IMR-90 (cell line): ENCODE measurements at places on chromosomes 6 and 20.

- no peak for DNase-seq
Measured at GRCh38 chr20:33411242-33411641, 9.9 kb upstream of the CDK5RAP1 start.

DNA sequence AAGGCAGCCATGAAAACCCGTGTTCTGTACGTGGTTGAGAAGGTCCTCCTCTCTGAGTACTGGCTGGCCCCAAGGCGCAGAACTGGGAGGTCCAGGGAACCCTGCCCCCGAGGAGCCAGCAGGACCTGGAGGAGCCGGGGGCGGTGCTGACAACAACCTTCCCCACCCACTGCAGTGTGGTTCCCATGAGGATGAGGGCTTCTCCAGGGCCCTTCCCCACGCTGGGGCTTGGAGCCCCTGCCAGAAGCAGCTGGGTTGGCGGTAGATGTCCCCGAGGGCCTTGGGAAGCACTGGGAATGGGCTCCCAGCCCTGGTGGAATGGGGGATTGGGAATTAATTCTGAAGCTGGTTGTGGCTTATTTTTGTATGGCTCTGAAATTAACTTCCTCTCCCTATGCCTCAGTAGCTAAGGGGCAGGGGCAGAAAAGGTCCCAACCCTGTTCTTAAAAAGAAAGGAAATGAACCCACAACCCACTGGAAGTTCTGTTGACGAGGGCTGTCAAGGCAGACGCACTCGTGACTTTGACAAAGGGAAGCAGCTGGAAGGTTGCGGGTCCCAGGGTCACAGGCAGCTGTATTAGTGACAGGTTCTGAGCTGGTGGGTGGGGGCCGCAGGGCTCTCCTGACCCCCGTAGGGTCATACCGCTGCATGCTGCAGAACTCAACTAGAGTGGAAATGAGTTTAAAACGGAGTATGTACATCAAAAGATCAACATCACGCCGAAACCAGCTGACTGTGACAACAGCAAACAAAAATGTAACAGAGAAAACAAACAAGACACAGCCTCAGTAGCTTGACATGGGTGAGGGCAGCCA, 13.9 kb upstream of the HELZ2 start:
- no peak for DNase-seq

DNA sequence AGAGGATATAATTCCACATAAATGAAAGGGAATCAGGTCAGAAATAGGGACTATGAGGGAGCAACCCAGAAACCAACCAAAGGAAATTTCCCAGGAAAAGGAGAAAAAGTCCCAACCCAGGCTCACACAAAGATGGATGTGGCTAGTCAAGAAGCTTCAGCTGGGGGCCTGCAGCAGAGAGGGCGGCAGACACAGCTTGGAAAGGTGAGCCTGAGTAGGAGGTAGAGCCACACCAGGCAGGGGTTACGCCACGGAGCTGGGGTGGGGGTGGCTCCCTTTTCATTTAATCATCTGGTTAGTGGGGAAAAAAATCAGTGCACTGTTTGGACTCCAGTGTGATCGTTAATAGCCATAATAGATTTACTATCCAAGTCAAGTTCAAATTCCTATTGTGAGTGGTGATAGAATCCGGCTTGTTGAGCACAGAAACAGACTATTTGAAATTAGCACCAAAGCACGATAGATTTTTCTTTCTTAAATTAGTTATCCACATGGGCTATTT, 220.6 kb downstream of the TPBG start:
- no peak for DNase-seq

- DNase-seq, result no peak
Measured at GRCh38 chr6:7246401-7247178, 66.4 kb downstream of the SSR1 start.

- DNase-seq, result peak; percentile 62
Measured at GRCh38 chr6:166005401-166005943, 162.2 kb downstream of the TBXT start.

DNA sequence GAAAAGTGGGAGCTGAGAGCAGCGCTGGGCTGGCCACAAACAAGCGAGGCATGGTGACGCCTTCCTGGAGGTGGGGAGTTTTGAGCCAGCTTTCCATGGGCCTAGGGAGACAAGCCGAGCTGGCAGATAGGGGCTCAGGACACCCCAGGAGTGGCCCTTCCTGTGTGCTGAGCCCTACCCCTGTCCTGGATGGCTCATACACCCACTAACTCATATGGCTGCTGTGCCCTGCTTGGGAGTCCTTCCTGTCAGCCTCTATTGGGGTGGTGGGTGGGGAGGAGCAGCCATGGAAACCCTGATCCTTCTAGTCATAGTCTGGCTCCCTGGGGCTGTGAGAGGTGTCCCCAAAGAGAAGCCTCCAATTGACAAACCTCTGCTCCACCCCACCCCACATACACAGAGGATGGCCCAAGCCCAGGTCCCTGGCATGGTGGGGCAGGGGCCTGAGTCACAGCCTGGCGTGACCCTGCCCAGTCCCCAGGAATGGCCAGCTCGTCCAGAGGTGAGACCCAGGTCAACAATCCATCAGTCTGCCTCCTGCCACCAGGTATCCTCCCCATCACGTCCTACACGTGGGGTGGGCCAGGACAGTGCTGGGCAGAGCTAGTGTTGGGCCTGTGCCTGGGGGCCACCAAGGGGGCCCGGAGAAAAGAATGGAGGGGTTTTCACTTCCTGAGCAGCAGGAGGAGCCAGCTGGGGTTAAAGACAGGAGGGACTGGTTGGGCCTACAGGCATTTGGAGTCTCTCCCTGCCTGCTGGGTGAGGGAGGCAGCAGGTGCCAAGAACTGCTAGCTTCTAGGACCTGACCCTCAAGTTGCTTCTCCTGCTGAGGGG, 52.2 kb downstream of the MRPL14 start:
- no peak for DNase-seq

- peak; percentile 49 for DNase-seq
Measured at GRCh38 chr6:34679552-34680253, 16.9 kb downstream of the ILRUN start.

DNA sequence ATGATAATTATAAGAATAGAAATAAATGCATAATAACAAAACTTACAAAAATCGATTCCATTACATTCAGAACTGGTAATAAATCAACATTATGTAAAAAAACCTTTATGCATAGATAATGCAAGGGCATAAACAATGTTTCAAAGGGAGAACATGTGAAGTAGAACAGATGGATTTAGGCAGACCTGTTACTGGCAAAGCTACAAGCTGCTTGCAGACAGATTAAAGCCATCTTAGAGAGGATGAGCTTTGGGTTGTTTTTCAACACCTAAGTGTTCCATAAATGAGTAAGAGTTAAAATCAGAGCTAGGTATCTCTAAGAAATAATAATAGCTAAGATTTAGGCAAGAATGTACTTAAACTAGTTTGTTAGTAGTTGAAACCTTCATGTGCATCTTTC, 37.2 kb downstream of the SNAP25 start:
- DNase-seq, result no peak

GRCh38 chr6:41715795-41716515, 19.5 kb downstream of the TFEB start:
- DNase-seq, result no peak

DNA sequence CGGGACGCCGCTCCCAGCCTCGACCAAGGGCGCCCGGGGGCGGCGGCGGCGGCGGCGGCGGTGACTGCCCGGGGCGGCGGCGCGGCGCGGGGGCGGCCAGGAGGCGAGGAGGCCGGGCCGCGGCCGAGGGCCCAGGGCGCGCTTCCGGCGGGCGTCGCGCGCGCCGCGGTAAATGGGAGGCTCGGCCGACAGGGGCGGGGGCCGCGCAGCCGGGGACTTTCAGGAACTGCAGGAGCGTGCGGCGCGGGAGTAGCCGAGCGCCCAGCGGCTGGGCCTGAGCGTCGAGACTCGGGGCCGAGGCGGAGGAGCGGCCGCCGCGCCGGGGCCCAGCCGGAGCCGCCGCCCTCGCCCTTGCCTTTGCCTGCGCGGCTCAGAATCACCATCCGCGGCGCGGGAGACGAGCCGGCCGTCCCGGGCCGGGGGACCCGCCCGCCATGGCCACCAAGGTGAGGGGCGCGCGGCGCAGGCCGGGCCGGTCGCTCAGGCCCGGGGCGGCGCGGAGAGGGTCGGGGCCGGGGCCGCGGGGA, at the start of gene SNX9:
Gene SNX9 (plus strand): TSS at position 246 of the 527 bp plus-strand sequence. CDS start 189 bp downstream, at position 435.
- DNase-seq, result peak; percentile 72

- no peak for DNase-seq
Measured at GRCh38 chr6:123655521-123656306, 19.0 kb upstream of the TRDN start.

- DNase-seq, result no peak
Measured at GRCh38 chr6:13131935-13132661, 196.2 kb downstream of the TBC1D7 start.
